Osteoblast (primary cell): ENCODE measurements at places on chromosomes 4 and X. TPM values are rescaled to one million over a fixed set of nuclear protein-coding genes. Genes with fewer than 3 reads are reported as not detected.

The SLC35A2 gene
- total RNA-seq, result 15.3 and 15.6 TPM in 2 replicates

The LRPAP1 gene
- 79.3 and 82.9 TPM in 2 replicates for total RNA-seq

The GPRIN3 gene
- under 0.01 and 0.29 TPM in 2 replicates for total RNA-seq

The SPANXN2 gene
- not detected in 2 replicates for total RNA-seq

The TAF7L gene
- 0.29 and 0.36 TPM in 2 replicates for total RNA-seq

The CFAP47 gene
- not detected in 2 replicates for total RNA-seq

The MBNL3 gene
- 1.8 and 2.9 TPM in 2 replicates for total RNA-seq

The PRRG1 gene
- 11.5 and 16.3 TPM in 2 replicates for total RNA-seq

The TEX13A gene
- not detected in 2 replicates for total RNA-seq

The KIAA1210 gene
- total RNA-seq, result not detected in 2 replicates

The IL3RA gene
- total RNA-seq, result 0.72 and 0.88 TPM in 2 replicates

The PRPS1 gene
- total RNA-seq, result 30.4 and 31.5 TPM in 2 replicates

The CA5B gene
- total RNA-seq, result 6.9 and 10.0 TPM in 2 replicates

The MAGEA8 gene
- total RNA-seq, result not detected in 2 replicates

The PAGE2B gene
- total RNA-seq, result not detected in 2 replicates

The PAGE1 gene
- not detected in 2 replicates for total RNA-seq

The ADH1B gene
- total RNA-seq, result 0.59 and 0.72 TPM in 2 replicates

The EFHC2 gene
- 2.9 and 3.6 TPM in 2 replicates for total RNA-seq

The ITM2A gene
- not detected in 2 replicates for total RNA-seq

The AMER1 gene
- 2.4 and 2.5 TPM in 2 replicates for total RNA-seq

The DCAF12L1 gene
- total RNA-seq, result not detected in 2 replicates

The ASB9 gene
- not detected in 2 replicates for total RNA-seq

The GATA1 gene
- total RNA-seq, result not detected in 2 replicates

The HSFX3 gene
- total RNA-seq, result not detected in 2 replicates

The ZNF732 gene
- total RNA-seq, result 0.59 and 0.72 TPM in 2 replicates

The PPEF2 gene
- not detected in 2 replicates for total RNA-seq

The PRKG2 gene
- total RNA-seq, result 0.72 and 0.88 TPM in 2 replicates

The ACSL1 gene
- total RNA-seq, result 57.5 and 61.0 TPM in 2 replicates

The LONRF3 gene
- 0.36 and 0.59 TPM in 2 replicates for total RNA-seq

The NDP gene
- 0.36 and 0.59 TPM in 2 replicates for total RNA-seq

The WDFY3 gene
- 91.9 and 98.1 TPM in 2 replicates for total RNA-seq

The CXCL5 gene
- under 0.01 TPM in 1 of 2 replicates, not detected in the other for total RNA-seq

The GCNA gene
- 4.3 and 4.4 TPM in 2 replicates for total RNA-seq

The MAOA gene
- total RNA-seq, result 4.1 and 5.8 TPM in 2 replicates

The ARAP2 gene
- 0.59 and 3.6 TPM in 2 replicates for total RNA-seq

The SMR3B gene
- not detected in 2 replicates for total RNA-seq

The METAP1 gene
- total RNA-seq, result 48.6 and 52.8 TPM in 2 replicates

The SPP1 gene
- 7.6 and 16.2 TPM in 2 replicates for total RNA-seq

The CTSO gene
- 25.0 and 33.0 TPM in 2 replicates for total RNA-seq

The USP17L5 gene
- total RNA-seq, result not detected in 2 replicates
